ENCODE measurements at places on chromosomes 2 and 18.

- no peak for DNase-seq
Observed at GRCh38 chr2:226130192-226130591, 669.4 kb downstream of the IRS1 start.

DNA sequence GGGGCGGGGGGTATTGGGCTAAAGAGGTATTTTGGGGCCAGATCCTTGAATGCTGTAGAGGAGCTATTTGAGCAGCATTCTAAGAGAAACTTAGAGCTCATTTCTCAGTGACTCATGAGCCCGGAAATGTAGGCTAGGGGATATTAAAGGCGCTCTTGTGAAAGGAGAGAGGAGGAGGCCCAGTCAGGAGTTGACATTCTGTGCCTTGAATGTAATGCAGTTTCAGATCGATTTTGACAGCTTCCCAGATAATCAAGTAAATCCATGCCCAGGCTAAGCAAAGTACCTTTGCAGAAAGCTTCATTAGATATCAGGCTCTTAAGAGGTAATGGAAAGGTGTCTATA is 1.5 kb downstream of the CAB39 start:
- DNase-seq: no peak

GRCh38 chr18:59024829-59025228 is 114.9 kb upstream of the SEC11C start:
- DNase-seq: no peak

GRCh38 chr2:20132990-20133535 is 81.6 kb upstream of the LAPTM4A start:
- DNase-seq: no peak

- no peak for DNase-seq
Observed at GRCh38 chr2:181649436-181649979, 7.4 kb downstream of the CERKL start.

DNA sequence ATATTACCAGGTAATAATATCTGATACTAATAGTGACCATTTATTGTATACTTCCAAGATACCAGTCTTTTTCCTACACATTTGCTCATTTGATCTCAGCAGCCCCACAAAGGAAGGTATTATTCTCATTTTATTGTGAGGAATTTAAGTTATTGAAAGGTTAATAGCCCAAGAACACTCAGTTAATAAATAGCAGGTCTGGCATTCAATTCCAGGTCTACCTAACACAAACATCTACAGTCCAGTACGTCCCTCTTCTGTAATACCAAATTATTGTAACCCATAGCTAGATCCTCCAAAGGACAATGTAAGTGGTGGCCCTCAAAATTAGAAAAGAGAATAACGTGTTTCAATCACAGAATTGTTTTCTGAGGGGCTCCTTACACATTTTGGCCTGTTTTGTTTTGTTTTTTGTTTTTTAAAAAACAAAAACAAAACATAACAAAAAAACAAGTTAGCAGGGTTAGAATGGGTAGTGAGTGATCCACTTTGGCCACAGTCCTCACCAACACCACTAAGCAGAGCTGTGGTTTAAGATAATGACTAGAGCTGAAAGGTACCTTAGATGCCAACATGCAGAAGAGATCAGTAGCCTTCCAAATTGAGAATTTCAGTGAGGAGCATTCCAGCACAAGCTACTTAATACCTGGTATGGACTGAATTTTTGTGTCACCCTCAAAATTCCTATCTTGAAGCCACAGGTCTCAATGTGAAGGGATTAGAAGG is 137.5 kb downstream of the DYM start:
- DNase-seq: no peak

DNA sequence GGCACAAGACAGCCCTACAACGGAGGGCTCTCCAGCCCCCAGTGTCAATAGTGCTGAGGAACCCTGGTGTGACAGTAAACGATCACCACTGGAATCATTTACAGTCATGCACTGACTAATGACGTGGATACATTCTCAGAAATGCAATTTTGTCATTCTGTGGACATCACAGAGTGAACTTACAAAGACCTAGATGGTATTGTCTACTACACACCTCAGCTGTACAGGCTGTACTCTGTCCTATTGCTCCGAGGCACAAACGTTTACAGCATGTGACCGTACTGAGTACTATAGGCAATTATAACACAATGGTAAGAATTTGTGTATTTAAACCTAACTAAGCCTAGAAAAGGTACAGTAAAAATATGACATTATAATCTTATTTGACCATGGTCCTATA is 67.2 kb downstream of the CD8B2 start:
- no peak for DNase-seq

DNA sequence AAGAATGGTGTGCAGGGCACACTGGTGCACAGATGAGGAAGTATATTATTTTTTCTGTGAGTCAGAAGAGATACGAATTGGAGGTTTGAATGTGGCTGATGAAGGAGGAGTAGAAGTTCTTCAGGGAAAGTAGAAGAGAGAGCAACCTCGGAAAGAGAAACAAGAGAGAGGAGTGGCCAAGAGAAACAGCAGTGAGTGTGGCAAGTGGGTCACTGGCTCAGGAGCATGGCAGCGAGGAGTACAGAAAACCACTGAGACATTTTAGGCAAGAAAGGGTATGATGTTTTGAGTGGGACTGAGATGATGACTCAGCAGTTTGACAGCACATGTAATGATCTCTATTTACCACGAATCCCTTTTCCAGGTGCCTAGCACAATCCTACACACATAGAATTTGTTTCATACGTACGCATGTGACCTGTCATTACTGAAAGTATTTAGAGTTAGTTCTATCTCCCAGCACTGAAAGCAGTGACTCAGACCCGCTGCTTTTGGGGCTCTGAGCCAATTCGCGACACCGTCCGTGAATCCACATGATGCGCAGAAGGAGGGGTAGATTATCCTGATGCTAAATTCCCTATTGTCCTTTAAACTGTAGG is 915.4 kb downstream of the DCDC2C start:
- no peak for DNase-seq

Measured in NCI-H1930 (cell line).